Stimulated activated CD4-positive, alpha-beta T cell treated with anti-CD3 and anti-CD28 coated beads, Interleukin-15, amount 100 ng/mL, for 1 hour (primary cell): ENCODE measurements at places on chromosomes 2 and 18.

DNA sequence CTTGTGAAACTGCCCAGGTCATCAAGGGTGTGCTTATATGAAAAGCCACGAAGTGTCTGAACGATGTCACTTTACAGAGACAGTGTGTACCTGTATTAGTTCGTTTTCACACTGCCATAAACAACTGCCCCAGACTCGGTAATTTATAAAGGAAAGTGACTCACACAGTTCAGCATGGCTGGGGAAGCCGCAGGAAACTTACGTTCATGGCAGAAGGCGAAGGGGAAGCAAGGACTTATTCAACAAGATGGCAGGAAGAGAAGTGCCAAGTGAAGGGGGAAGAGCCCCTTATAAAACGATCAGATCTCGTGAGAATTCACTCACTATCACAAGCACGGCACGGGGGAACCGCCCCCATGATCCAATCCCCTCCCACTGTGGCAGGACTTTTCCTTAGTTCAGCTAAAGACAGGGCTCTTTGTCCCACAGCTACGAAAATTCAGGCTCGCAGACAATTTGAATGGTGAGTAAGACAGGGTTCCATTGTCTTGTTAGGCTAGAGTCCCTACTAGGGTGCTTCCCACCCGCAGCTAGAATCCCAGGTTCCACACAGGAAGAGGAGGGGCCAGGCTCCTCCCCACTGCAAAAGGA lies 20.1 kb downstream of the TMEM177 start:
- DNase-seq, result no peak

DNA sequence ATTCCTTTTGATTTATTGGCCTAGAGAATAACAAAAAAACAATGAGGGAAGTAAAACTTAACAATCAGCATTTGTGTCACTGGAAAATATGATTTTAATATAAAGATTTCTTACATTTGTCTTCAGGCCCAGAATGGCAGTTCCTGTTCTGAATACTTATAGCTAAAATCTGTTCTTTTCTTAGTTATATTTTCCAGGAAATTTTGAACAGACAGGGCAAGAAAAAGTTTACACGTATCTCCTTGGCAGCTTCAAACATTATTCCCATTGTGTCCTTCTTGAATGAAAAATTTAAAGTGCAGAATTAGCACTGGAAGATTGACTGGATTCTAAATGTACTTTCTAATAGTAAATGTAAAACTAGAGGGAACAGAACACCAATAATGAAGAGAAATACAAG lies 1454.0 kb upstream of the PIK3C3 start:
- DNase-seq, result no peak

- no peak for DNase-seq
These were observed 238.6 kb downstream of the C1D start for GRCh38 chr2:67824186-67824585.

DNA sequence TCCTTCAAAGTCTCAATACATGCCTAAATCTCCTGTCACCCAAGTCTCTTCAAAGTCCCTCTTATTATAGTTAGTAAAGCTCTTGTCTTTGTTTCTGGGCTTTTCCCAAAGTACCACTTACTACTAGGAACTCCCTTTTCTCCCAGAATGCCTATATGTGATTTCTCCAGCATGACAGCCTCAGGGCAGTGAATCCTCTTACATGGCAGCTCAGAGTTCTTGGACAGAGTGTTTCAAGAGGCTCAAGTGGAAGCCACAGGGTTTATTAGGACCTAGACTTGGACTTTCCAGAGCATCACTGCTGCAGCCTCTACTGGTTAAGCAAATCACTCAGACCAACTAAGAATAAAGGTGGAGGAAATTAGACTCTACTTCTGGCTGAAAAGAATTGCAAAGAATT lies 98.9 kb downstream of the CSRNP3 start:
- DNase-seq, result no peak

DNA sequence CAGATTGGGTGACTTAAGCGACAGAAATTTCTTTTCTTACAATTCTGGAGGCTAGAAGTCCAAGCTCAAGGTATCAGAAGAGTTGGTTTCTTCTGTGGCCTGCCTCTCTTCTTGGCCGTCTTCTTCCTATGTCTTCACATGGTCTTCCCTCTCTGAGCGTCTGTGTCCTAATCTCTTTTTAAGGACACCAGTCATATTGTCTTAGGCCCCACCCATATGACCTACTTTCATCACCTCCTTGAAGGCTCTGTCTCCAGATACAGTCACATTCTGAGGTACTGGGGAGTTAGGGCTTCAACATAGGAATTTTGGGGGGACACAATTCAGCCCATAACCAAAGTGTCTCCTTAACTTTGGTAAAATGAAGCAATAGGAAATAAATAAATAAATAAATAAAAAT lies 110.9 kb upstream of the EPC2 start:
- DNase-seq, result no peak

DNA sequence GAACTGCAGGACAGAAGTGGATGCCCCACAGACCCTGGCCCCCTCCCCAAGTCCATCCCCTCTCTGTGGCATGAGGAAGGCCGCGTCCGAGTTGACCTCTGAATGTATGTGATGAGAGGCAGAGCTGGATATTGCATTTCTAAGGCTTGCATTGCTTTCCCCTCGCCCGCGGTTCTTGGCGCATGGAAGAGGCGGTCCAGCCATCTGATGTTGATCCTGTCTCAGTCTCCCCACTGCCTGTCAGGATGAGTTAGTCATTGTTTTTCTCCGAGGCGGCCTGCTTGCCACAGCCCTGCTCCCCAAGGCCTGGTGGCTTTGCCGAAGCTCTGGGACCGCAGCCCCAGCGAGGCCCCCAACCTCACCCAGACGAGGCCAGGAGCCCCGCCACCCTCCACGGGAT lies 88.6 kb downstream of the SMAD7 start:
- DNase-seq, result no peak

- DNase-seq, result no peak
These were observed 266.7 kb upstream of the MGAT5 start for GRCh38 chr2:133986881-133987795.
